ENCODE measurements at places on chromosomes 1 and 21.
A peak's percentile ranks its signal among the peaks of the same experiment; 100 is the strongest.

DNA sequence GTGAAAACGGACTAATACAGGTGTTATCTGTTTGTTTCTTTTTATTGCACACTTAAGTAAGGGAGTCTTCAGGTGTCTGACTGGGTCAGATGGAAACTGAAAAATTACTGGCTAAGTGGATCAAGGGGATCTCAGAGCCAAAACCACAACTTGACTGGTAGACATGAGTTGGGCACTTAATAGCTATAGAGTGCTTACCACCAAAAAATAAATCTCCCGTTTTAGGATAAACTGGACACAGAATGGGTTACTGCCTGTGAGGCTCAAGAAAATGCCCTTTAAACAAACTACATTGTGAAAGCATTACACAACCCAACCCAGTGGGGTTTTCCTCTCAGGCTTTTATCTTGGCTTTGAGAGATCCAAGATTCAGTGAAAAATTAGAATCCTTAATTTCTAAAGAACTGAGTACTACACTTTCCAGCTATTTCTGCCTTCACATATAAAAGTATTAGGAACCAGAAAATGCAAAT, 134.0 kb upstream of the LYPLAL1 start:
- no peak for DNase-seq

GRCh38 chr1:115457289-115457688, 119.2 kb upstream of the NGF start:
- DNase-seq = no peak

DNA sequence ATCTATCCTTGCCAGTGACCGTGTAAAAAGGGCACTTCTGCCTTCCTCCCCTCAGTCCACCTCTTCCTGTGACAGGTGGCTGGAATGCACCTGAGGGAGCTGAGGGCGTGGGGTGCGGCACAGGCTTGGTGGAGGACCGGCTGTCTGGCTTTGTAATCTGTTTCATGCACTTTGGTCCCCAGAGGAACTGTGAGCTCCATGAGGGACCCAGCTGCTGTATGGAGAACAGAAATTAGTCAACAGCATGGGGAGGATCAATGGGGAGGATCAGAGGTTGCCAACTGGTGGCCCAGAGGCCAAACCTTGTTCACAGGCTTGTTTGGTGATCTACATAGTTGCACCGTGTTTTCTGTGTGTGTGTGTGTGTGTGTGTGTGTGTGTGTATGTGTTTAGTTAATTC, 19.0 kb upstream of the LUZP1 start:
- DNase-seq = no peak

GRCh38 chr1:150537732-150538684, 11.2 kb upstream of the ADAMTSL4 start:
- DNase-seq = peak; percentile 77

DNA sequence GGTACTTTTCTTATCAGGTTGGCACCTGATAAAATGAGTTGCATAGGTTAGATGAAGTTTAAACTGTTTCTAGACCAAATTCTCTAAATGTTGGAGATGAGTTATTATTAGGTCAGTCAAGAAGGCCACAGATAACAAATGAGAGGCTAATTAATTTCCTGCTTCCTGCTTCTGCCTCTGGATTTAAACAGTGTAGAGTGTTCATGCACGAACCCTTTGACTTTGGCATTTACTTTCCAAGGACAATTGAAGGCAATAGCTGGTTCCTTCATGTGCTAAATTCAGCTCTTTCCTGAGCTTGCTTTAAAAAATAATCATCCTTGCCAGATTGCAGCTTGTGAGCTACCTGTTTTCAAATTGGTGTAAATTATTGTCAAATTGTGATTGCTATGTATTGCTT, 80.6 kb downstream of the RASAL2 start:
- DNase-seq = no peak

DNA sequence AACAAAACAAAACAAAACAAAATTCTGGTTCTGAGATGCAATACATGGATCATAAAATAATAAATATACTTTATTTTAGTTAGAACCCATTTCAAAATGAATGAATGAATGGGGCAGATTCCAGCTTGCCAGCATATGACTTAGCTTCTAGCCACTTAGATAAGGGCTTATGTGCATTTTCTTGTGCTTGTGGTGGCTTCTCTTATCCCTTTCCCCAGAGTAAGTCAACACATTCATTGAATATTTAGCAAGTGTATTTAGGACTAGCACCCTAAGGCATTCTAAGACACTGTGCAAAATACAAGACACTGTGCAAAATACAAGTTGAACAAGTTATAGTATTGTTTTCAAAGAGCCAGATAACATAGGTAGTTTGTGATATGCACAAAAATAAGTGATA, 4.7 kb downstream of the ADIPOR1 start:
- no peak for DNase-seq

DNA sequence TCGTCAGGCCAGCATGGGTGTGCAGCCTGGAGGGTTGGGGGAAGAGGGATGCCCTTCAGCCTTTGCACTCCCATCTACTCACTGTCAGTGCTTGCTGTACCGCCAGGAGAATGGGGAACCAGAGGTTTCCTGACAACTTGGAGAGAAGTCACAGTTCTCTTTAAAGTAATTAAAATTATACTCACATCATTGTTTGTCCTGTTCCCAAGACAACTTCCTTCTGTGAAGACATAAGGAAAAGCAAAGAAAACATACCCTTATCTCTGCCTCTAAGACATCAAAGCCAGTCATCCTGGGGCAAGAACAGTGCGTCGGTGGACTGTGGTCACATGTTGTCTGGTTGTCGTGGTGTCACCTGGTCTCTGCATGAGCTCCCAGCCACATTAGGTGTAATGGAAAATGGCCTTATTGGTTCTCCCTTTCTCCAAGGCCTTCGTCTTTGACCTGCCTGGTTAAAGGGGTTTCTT, 17.6 kb downstream of the TRAF5 start:
- no peak for DNase-seq

DNA sequence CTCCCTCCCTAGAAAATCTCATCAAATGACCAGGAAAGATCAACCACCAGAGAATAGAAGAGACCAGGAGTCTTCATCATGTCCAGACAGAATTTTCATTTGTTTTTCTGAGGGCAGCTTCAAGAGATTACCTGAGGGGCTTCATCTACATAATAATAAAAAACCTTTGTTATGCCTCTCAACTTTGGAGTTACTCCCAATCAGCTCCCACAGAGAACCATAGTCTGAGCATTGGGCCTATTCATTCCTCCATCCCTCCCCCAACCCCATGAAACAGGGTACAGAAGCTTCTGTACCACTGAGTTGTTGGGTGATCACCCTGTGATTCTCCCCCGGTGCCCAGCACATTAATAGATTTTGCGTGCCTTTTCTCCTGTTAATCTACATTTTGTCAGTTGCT, 53.3 kb upstream of the PRRC2C start:
- DNase-seq = peak; percentile 49

GRCh38 chr1:81757398-81758020, 43.2 kb upstream of the ADGRL2 start:
- no peak for DNase-seq

- DNase-seq = no peak
Measured at GRCh38 chr1:194394676-194395075, 1208.3 kb upstream of the B3GALT2 start.

DNA sequence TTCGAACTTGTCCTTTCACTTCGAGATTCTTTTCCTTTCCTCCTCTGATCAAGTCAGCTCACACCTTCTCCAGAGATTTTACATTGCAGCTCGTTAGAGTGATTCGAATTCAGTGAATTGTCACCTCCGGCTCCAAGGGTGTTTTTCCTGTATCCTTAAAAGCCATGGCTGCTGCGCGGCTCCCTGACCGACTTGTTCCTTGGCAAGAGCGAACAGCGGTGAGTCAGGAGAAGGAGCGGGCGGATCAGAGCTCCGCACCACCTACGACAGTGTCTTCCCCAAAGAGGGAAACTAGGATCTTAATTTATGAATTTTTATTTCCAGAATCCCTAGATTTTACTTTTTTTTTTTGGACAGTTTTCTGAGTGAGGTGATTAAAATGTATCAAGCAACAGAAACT, 204.4 kb upstream of the ADGRL2 start:
- DNase-seq = no peak

DNA sequence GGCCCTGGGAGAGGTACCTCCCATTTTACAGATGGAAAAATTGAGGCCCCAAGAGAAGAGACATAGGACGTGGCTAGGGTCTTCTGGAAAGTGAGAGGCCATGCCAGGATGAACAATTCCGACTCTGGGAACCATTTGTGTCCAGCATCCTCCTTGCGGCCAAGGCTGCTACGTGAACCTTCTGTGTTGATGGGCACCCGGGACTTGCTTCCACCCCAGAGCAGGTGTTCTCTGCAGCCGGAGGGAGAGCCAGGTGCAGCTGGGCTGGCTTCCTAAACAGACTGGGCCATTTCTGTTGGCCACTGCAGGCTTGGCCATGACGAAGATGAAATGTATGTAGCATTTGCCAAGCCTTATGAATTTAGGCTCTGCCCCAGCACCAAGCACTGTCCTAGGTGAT, 118.9 kb downstream of the PRDM2 start:
- no peak for DNase-seq

- DNase-seq = no peak
Measured at GRCh38 chr1:192869308-192869940, 60.6 kb downstream of the RGS2 start.

- no peak for DNase-seq
Measured at GRCh38 chr21:29349702-29350101, 51.0 kb downstream of the BACH1 start.

- DNase-seq = no peak
Measured at GRCh38 chr1:61133335-61134019, 51.1 kb downstream of the NFIA start.

- no peak for DNase-seq
Measured at GRCh38 chr1:61612602-61613001, 112.3 kb downstream of the TM2D1 start.

GRCh38 chr1:231420959-231421545, 1.0 kb downstream of the EGLN1 start:
- peak; percentile 44 for DNase-seq

GRCh38 chr1:204293605-204294337, 66.0 kb downstream of the PLEKHA6 start:
- DNase-seq = no peak

GRCh38 chr1:41496080-41497055, 11.9 kb upstream of the EDN2 start:
- DNase-seq = peak; percentile 88

- peak; percentile 74 for DNase-seq
Measured at GRCh38 chr1:201538612-201539551, at the start of gene NAV1. NAV1 (plus strand) TSS chr1:201539127; CDS start chr1:201622885, 83,758 bp downstream.

GRCh38 chr21:25881524-25882376, 147.0 kb downstream of the GABPA start:
- peak; percentile 73 for DNase-seq

DNA sequence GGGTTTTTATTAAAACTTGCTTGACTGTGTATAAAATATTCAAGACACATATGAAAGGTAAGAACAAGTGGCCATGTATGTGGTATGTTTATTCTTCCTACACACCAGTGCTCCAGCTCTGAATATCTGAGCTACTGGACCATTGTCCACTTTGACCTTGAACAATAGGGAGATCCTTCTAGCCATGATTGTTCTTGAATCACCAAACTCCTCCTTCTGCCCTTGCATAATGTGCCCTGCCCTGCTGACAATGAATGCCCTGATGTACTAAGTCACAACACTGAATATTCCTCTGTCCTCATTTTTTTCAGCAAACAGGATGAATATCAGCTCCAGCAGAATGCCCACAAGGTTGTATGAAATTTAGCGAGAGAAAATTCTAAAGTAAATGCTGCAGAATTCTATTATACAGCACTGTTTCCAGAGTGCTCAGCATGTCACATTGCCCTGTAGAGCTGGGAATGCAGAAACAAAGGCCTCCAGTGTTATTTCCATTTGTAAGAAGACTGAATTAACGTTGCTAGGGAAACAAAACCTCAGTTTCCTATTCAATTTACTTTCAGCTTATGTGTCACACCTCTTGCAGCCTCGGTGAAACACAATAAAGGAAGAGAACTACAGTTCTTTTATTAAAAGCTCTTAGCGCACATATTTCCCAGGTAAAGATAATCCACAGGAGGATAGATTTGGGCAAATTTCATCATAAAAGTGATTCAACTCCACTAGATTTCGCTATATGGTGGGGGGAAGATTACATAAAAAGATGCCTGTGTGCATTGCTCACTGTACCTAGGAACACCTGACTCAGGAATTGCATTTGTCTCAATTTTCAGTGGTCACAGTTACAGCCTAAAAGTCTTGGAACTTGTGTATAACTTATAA, 187.4 kb upstream of the ATP1B1 start:
- DNase-seq = no peak

DNA sequence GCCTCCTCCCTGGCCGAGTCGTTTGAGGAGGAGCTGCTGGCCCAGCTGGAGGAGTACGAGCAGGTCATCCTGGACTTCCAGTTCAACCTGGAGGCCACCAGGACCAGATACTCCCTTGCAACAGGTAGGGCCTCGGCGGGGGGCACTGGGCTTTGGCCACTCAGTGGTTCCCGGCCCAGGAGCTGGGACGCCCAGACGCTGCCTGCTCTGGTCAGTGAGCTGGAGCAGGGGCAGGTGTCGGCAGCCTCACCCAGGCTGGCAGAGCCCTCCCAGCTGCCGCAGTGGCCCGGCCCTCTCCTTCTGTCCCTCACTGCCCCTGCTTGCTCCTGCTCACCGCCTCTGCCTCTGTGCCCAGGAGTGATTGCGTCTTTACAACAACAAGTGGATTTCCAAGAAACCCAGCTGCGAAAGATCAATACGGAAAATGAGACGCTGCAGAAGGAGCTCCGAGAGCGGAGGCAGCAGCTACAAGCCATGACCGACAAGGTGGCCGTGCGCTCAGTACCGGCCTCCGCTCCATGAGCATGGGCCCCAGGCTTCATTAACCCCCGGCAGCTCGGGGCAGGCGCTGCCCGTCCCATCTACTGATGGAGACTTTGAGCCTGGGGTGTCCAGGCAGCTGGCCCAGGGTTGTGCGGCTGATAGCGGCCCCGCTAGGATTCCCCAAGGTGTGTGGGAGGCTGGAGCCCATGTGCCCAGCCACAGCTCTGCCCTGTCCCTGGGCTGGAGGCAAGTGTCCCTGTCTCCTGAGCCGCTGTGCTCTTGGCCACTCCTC, 9.0 kb upstream of the SMIM1 start:
- no peak for DNase-seq

- no peak for DNase-seq
Measured at GRCh38 chr1:36652011-36652410, 169.3 kb upstream of the CSF3R start.

DNA sequence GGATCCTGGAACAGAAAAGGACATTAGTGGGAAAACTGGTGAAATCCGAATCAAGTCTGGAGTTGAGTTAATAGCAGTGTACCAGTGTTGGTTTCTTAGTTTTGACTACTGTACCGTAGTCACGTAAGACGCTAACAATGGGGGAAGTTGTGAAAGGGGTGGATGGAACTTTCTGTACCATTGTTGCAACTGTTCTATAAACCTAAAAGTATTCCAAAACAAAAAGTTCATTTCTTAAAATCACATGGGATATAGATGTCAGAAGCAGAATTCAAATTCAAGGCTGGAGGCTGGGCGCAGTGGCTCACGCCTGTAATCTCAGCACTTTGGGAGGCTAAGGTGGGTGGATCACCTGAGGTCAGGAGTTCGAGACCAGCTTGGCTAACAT, 16.9 kb downstream of the ARHGEF19 start:
- DNase-seq = no peak

Measured in iPS-NIHi11 (cell line).